ENCODE measurements at places on chromosomes 12 and 14.

DNA sequence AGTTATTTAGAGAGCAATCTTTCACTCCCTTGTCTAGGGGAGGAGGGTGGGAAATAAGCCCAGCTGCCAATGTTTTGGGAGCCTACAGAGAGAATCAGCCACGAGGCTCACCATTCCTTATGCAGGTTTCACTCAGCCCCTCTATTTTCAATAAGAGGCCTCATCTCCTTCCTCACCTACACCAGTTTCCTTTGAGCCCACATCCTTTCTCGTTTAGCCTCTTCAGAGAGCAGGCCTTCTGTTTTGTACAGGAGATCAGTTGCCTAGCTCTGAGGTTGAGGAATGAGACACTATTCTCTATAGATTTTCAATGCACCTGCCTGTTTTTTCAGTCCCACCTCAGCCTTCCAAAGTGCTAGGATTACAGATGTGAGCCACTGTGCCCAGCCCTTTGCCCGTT lies 17.9 kb downstream of the SNAPC1 start:
- no peak for DNase-seq

DNA sequence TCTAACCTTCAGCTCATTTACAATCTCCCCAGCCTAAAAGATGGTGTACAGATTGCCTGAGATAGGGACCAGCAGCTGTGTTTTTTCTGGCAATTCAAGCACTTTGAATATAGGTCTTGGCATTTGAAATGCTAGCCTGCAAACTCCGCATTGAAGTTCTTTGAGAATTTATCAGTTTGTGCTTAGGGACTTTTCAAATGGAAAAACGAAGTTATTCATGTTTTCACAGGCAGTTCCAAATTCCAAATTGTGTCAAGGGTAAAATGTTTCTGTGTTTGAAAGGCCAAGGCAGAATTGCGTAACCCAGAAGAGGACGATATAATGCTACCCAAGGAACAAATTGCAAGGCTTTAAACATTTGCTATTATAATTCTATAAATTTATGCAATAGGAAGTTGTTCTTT lies 168.9 kb upstream of the RASSF8 start:
- DNase-seq: peak; percentile 47

GRCh38 chr14:33206981-33207380 lies 268.3 kb downstream of the NPAS3 start:
- DNase-seq: no peak

- DNase-seq: no peak
Observed at GRCh38 chr14:53742233-53742620, 214.4 kb downstream of the BMP4 start.

- DNase-seq: no peak
Observed at GRCh38 chr12:122423258-122424165, 1.0 kb upstream of the CLIP1 start.

DNA sequence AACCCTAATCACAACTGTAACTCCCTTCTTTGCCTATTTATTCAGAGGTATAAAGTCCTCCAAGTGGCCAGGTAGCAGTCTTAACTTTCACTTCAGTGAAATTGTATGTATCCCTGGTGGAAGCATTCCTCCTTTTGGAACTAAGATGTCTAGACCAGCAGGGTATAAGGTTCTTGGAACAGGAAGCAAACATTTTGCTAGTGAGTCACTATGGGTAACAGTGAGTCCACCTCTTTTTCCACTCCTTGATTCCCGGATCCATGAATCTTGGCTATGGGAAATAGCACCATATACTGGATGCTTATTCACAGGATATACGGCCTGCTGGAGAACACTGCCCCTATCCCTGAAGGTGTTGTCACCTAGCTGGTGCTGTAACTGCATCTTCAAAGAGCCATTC lies 80.2 kb downstream of the KCNA5 start:
- no peak for DNase-seq

DNA sequence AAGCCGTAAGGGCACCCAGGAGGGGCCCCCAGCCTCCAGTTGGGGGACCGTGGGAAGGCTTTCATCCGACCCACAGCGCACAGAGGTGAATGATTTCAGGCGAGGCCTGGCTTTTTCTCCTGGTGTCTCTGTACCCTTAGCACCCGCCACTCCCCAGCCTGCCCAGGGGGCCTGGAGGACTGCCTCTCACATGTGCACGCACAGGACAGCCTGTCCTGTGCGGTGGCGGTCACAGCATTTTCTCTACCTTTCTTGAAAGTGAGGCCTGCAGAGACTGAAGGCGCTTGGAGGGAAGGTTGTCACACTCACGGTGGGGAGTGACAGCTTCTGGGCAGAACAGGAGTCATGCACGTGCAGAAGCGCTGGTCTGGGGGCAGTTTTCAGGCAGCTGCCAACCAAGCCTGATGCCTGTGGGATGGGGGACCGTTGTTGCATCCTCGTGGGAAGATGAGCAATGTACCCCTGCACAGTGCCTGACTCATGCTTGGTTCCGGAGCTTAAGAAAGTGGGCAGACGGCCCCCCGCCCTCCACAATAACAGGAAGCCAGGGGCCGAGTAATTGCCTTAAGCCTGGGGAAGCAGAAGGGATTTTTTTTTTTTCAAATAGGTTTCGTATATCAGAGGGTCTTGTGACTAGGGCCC lies 148.1 kb downstream of the TSPAN9 start:
- no peak for DNase-seq

DNA sequence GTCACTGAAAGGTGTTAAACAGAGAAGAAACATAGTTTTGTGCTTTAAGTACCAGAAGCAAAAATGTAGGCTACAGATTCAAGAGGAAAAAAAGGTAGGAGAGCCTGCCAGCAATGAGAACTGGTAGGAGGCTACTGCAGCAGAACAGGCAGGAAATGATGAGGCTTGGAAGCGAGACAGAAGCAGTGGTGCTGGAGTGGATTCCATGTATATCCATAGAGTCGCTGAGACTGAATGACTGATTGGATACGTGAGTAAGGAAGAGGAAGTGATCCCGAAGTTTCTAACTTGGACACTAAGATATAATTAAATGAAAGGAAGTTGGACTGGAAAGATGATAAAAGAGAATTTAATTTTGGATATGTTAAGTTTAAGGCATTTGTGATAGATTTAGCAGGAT lies 45.0 kb upstream of the CCDC91 start:
- DNase-seq: no peak

GRCh38 chr14:101708853-101709532 lies 52.5 kb upstream of the PPP2R5C start:
- no peak for DNase-seq

DNA sequence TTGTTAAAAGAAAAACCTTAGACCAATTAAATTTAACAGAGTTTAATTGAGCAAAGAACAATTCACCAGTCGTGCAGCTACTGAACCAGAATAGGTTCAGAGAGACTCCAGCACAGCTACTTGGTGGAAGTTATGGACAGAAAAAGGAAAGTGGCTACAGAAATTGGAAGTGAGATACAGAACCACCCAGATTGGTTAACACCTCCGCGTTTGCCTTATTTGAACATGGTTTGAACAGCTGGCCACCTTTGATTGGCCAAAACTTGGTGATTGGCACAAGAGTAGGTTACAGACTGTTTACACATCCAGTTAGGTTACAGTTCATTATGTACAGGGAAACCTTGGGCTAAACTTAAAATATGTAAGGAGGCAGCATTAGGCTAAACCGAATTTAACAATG lies 54.9 kb downstream of the SRGAP1 start:
- no peak for DNase-seq

GRCh38 chr14:26841920-26842741 lies 244.3 kb upstream of the NOVA1 start:
- peak; percentile 46 for DNase-seq

GRCh38 chr14:94387051-94388026 lies 1.1 kb downstream of the SERPINA1 start:
- no peak for DNase-seq

DNA sequence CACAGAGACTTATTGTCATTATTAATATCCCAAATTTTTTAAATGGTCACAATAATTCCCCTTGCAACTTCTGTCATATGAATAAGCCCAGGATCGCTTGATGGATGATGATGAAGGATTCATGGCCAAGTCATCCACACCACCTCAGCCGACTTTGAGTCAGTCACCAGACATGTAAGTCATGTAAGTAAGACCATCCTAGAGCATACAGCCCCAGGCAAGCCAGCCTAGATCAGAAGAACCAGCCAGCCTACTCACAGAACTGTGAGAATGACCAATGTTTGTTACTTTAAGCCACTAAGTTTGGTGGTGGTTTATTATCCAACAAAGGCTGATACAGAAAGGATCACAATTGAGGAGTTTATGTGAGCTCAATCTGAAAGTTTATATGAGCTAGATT lies 341.8 kb downstream of the NRXN3 start:
- no peak for DNase-seq

DNA sequence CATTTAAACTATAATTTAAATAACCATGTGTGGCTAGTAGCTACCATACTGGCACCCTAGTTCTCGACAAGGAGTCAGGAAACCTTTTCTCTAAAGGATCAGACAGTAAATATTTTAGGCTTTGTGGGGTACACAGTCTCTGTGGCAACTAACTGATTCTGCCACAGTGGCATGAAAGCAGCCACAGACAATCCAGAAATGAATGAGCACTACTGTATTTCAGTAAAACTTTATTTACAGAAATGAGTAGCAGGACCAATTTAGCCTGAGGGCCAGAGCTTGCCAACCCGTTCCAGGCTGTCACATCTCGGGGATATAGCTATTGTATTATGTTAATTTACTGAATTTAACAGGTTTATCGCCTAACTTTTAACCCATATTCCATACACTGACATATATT lies 278.7 kb downstream of the ITPR2 start:
- DNase-seq: no peak

DNA sequence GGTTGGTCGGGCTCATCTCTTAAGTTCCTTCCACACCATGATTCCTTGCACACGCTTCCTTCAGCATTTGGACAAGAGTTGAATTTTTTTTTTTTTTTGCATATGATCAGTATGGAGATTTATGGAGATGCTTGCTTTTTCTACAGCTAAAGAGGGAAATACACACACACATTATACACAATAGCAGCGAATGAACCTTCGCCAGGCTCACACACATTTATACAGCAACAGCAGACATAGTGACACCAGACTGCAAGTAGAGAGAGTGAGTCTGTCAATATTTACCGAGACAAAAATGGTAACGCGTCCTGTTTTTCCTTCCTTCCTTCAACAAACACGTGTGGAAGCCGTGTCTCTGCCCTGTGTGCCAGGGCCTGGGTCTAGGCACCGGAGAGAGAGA lies 897.9 kb downstream of the BCL11B start:
- no peak for DNase-seq

GRCh38 chr14:24948261-24948847 lies 101.6 kb downstream of the STXBP6 start:
- no peak for DNase-seq

GRCh38 chr14:21428930-21429329 lies 27.0 kb downstream of the CHD8 start:
- DNase-seq: no peak

DNA sequence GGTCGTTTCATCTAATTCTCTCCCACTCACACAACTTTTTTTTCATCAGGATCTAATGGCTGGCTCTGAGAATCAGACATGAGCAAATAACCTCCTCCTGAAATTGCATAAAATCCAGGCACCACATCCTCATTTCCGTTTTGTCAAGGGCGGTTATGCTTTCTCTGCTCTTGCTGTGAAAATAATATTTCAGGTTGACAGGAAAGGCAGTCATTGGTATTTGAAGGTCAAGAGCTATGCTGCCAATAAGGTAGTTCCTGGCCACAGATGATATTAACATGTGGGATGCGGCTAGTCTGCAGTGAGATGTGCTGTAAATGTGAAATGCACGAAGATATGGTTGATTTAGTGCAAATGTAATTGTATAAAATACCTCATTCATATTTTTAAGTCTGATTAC lies 870.2 kb upstream of the TMEM132C start:
- no peak for DNase-seq

- DNase-seq: no peak
Observed at GRCh38 chr14:31286456-31287293, 79.1 kb upstream of the HECTD1 start.

GRCh38 chr14:86799244-86799647 lies 1193.7 kb downstream of the GALC start:
- no peak for DNase-seq

GRCh38 chr12:20077618-20078017 lies 290.7 kb upstream of the PDE3A start:
- no peak for DNase-seq

- DNase-seq: no peak
Observed at GRCh38 chr14:39860596-39861228, 428.5 kb upstream of the FBXO33 start.

- DNase-seq: no peak
Observed at GRCh38 chr14:23121361-23121771, 2.3 kb upstream of the CEBPE start.

- no peak for DNase-seq
Observed at GRCh38 chr12:24045816-24046257, 96.4 kb upstream of the SOX5 start.

GRCh38 chr14:54498579-54498978 lies 9.8 kb upstream of the GMFB start:
- no peak for DNase-seq

DNA sequence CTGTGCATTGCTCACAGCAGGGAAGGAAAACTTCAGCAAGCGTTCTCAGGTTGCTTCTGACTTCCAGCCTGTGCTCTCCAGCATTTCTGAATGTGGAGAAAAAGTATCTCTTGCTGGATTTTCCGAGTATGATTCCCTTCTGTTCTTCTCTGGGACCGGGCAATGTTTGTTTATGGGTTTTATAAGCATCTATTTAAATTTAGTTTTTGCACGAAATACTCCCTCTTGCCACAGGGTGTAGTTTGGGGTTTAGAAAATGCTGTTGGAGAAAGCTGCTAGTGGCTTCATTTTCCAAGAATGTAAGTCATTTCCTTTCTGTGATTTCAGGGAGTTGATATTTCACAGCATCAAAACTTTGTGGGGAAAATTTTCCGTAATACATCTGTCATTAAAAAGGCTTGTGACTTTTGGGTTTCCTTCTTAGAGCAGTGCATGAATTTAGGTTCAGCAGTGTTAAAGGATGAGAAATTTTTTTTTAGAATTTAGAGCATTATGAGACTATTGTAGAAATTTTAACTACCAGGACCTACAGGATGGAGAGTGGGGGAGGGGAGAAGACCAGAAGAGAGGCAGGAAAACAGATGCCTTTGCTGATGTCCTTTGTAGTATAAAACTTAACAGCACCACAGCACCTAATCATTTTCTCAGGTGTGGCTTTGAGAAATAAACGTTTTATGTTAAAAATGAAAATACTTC lies 1.5 kb downstream of the FRMD6 start:
- peak; percentile 41 for DNase-seq

DNA sequence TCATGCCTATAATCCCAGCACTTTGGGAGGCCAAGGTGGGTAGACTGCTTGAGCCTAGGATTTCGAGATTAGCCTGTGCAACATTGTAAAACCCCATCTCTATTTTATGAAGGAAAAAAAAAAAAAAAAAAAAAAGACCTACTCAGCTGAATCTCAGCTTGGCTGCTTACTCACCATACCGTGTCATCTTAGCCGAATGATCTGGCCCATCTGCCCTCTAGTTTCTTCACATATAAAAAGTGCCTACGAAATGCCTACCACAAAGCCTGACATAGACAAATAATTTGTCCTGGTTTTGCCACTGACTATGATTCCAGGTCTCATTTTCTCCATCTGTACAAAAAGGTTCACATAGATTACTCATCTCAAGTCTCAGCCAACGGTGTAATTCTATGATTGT lies 10.1 kb downstream of the DIABLO start:
- no peak for DNase-seq
